ENCODE measurements at places on chromosomes 4 and X.

DNA sequence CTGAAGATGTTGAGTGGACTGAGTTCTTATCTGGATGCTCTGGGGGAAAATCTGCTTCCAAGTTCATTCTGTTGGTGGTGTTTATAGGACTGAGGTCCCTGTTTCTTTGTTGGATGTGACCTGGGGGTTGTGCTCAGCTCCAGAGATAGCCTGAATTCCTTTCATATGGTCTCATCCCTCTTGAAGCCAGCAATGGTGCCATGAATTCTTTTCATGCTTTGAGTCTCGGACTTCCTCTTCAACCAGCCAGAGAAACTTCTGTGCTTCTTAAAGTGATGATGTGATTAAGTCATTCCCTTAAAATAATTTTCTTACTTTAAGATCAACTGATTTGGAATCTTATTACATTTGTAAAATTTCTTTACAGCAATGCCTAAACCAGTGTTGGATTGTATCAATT lies 233.8 kb upstream of the UGT8 start:
- DNase-seq: no peak

DNA sequence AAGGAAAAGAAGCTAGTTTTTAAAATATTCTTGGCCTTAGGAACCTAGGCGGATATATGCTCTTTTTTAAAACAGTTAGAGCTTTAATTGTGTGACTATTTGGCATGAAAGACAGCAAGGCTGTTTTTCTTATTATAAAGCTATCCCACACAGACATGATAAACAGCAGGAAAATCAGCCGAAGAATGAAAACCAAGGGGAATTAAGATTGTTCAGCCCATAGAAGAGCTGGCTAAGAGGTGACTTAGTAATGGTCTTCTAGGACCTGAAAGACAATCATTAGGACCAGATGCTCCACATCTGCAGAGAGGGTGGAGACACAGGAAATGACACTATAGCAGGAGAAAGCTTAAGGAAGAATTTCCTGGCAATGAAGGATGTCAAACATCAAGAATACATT lies 171.4 kb upstream of the NRK start:
- no peak for DNase-seq

DNA sequence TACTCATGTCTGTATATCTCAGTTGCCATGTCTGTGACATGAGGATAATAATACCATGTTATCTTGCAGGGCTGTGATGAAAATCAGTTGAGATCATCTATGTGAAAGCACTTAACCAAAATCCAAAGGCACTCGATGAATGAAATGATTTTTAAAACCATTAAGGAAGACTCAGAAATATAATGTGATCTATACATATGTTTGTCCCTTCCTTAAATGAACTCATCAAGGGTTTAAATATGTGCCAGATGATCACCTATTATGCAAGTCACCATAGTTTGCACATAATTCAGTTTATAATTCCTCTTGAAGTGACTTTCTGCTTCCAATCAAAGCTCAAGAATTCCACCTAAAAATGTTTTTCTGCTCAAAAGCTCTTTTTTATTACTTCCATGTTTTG lies at the start of gene FOXR2:
Gene FOXR2 (plus strand): TSS at position 301 of the 400 bp plus-strand sequence. CDS start 312 bp downstream, outside the sequence.
- DNase-seq: no peak

DNA sequence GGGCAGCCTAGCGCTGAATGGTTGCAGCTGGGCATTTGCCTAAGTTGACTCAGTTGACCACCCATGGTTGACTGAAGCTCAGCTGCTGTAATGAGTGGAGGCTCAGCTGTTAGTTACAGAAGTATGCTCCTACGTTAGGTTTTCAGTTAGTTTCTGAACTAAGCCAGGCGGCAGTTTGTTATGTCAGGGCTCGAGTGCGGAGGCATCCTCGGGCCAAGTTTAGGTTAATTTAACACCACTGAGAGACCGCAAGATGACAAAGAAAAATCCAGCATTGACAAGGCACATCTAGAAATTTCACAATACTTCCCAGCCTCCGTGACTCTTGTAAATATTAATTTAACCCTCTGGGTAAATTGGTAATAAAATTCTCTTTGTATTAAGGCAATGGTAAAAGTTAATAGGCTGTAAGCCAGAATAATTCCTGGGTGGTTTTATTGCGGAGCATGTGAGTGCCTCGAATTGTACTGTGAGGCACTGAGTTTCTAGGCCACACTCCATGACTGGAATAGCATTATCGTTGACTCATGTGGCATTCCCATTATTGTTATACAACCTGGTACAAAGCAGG lies 33.1 kb upstream of the CDKN2AIP start:
- no peak for DNase-seq

- DNase-seq: no peak
These were observed 4.8 kb downstream of the OGT start for GRCh38 chrX:71537743-71538142.

DNA sequence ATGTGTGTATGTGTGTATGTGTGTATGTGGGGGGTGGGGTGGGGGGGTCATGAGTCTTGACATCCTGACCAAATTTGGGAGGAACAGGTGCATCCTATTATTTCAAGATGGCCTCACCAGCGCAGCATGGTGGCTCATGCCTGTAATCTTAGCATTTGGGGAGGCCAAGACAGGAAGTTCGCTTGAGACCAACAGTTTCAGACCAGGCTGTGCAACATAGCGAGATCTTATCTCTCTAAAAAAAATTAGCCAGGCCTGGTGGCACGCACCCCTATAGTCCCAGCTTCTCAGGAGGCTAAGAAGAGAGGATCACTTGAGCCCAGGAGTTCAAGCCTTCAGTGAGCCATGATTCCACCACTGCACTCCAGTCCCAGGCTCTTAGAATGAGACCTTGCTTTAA lies 47.0 kb upstream of the DHRSX start:
- DNase-seq: no peak

- DNase-seq: no peak
These were observed 29.4 kb downstream of the TMA16 start for GRCh38 chr4:163523791-163524365.

DNA sequence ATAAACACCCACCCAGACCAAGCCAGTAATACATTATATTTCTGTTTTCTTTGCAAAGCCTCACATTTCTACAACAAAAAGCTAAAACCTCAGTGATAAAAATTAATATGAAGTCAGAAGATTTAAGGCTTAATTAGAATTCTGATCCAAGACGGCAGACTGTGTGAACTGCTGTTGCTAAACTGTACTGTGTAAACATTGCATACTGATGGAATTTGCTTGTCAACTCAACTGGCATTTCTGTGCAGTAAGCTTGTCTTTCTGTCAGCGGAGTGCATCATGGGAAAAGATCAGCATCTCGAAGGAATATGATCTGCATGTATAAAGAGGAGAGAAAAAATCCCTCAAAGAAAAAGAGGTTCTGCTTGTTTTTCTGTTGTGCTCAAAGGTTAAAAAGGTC lies 69.4 kb upstream of the SPANXB1 start:
- no peak for DNase-seq

DNA sequence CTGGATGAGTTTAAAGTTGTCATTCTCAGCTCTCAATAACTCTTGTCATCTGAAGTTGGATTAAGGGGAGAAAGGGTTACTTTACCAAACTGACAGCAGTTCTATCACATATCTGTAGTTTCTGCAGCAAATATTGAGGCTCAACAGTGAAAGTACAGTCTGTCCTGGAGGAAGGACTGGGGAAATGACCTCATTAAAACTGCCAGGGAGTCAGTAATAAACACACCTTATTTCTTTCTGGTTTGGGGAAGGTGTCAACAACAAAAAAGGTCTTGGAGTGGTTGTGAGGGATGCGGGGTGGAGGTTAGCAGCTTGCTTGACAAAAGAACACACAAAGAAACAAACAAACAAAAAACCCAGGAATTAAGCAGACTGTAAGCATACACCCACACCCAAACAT lies 1418.0 kb downstream of the STIM2 start:
- no peak for DNase-seq

GRCh38 chr4:157246964-157247363 lies 26.4 kb downstream of the GRIA2 start:
- no peak for DNase-seq

GRCh38 chrX:117973110-117973807 lies 143.4 kb downstream of the KLHL13 start:
- DNase-seq: no peak

DNA sequence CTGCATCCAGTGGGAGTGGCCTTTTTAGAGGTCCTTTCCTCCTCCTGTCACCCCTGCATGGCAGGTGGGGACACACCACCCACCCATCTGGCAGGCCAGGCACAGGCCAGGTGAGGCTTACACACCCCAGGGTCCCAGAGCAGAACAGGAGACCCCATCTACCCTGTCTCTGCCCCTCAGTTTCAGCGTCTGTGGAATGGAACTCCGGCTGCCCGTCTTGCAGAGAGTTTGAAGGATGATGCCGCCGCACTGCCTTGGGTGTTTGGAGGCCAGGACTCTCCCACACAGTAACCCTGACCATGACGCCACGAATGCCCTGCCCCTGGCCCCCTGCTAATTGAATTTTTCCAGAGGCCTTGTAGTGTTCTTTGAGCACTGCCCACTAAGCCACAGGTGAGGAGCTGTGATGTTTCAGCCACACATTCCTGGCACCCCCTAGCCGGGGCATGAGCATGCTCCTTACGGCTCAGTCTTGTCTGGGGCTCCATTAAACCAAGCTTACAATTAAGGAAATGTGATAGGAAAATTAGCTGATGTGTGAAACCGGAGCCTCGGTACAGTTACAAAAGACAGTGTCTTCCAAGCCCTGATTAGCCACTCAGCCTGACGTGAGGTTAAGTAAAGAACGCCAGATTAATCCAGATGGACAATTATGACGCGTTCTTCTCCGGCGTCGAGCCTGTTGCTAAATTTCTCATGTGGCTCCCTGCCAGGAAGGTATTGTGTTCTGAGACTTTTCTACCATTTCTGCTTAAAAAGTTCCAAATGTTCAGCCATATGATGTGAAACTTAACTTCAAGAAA lies 39.3 kb downstream of the HMX1 start:
- no peak for DNase-seq

- no peak for DNase-seq
These were observed 7.4 kb upstream of the TNIP2 start for GRCh38 chr4:2763511-2763967.

DNA sequence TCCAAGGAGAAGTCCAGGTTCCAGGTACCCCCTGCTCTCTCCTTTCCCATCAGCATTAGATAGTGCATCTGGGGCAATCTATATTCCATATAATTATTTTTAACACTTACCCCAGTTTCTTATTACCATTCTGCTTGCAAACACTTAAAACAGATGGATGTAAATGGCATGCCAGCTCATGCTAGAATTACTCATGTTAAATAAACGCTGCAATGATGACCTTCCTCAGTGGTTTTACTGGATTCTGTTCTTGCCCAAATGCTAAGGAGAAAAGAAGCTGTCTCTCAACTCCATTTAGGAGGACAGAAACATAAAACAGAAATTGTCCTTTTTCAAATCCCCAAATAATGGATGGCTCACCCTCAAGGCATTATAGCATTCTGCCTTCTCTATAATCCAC lies 161.1 kb downstream of the NLGN4X start:
- DNase-seq: no peak

DNA sequence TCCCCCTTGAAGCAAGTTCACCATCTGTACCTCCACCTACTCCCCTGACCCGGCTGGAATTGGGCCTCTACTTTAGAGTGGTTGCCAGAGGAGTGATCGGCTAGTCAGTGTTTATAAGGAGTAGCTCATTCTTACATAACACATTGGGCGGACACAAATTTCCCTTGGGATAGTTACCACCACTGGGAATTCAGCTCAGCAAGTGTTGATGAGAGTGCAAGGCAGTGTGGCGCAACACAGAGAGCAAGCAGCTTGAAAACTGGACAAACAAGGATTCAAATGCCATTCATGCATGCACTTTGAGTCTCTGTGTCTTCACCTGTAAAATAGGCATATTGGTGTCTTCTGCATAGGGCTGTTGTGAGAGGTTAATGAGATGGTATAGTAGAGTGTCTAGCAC lies 92.7 kb downstream of the STK32B start:
- no peak for DNase-seq

GRCh38 chrX:69093960-69094871 lies 71.0 kb downstream of the PJA1 start:
- DNase-seq: peak; percentile 26

GRCh38 chrX:6660567-6661264 lies 125.8 kb upstream of the VCX3A start:
- DNase-seq: no peak

DNA sequence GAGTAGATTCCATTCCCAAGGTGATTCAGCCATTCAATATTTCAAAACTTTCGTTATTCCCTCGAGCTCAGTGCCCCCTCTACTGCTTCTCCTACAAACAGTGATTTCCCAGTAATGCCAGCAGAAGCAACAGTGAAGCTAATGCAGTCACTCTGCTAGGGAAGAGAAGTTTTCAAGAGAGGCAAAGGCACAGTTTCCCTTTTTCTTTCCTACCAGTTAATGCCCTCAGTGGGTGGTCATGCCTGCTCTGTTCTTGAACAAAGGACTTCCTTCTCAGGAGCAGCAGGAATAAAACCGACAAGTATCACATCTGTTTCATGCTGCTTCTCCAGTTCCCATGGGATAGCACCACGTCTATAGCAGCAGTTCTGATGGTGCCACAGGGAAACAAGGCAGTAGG lies 317.2 kb downstream of the TENM3 start:
- no peak for DNase-seq

GRCh38 chrX:136546371-136546781 lies 14.4 kb downstream of the VGLL1 start:
- DNase-seq: no peak

DNA sequence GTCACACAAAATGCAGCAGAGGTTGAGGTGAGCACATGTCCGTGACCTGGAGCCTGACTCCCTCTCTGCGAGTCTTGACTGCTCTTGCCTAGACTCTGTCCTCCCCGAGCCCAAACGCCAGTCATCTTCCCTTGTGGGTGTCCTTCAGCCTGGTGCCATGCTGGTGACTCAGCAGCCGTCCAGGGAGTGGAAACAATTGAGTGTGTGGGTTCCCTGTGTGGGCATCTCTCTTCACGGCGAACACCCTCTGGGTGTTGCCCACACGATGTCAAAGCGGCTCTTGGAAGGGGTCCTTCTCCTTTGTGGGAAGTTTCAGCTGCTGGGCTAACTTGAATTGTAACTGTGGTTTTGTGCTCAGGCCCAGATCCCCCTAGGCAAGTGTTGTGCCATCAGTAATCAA lies 17.5 kb upstream of the MSANTD1 start:
- DNase-seq: no peak

- DNase-seq: no peak
These were observed 174.0 kb upstream of the TENT5D start for GRCh38 chrX:80246271-80246670.

- no peak for DNase-seq
These were observed 45.9 kb upstream of the VEGFD start for GRCh38 chrX:15430076-15430475.

- DNase-seq: no peak
These were observed 81.3 kb downstream of the FAM53A start for GRCh38 chr4:1602655-1603412.

- no peak for DNase-seq
These were observed 166.0 kb downstream of the FRMPD4 start for GRCh38 chrX:12304261-12304660.

All from GDM1 (cell line).